Stimulated activated CD8-positive, alpha-beta memory T cell treated with anti-CD3 and anti-CD28 coated beads, Interleukin-15, amount 100 ng/mL, for 1 hour (primary cell): ENCODE measurements at places on chromosomes 1 and 21.

DNA sequence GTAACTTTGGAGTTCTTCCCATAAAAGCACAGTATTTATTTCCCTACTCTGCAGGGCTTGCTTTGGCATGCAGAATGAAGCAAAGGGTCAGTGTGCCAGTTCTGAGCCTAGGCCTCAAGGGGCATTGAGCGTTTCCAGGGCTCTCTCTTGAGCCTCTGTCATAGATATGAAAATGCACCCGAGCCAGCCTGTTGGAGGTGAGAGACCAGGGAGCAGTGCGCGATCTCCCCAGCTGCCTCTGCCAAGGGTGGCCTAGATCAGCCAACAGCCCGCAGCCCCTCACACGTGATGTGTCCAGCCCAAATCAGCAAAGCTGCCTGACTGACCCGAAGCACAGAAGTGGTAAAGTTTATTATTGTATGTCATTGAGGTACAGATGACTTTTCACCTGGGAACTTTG lies 63.7 kb downstream of the TENT5C start:
- no peak for DNase-seq

GRCh38 chr1:207396168-207396746 lies 57.9 kb upstream of the CR2 start:
- no peak for DNase-seq

DNA sequence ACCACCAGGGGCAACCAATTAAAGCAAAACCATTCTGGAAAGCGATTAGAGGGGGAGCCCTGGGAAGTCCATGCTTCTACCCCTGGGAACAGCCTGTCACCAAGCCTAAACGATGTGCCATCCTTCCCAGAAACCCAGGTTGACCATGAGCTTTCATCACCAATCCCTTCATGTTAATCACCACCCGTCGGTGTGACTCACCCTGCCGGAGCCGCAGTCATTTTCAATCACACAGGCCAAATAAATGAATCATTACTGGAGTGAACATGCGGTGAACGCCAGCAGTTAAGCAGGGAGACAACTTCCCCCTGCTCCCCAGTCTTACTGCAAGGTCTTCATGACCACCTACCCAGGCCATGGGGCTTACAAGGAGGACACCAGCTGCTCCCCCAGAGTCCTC lies 308.8 kb downstream of the AJAP1 start:
- no peak for DNase-seq

- DNase-seq = no peak
Observed at GRCh38 chr1:77282866-77283539, 1.2 kb downstream of the AK5 start.

DNA sequence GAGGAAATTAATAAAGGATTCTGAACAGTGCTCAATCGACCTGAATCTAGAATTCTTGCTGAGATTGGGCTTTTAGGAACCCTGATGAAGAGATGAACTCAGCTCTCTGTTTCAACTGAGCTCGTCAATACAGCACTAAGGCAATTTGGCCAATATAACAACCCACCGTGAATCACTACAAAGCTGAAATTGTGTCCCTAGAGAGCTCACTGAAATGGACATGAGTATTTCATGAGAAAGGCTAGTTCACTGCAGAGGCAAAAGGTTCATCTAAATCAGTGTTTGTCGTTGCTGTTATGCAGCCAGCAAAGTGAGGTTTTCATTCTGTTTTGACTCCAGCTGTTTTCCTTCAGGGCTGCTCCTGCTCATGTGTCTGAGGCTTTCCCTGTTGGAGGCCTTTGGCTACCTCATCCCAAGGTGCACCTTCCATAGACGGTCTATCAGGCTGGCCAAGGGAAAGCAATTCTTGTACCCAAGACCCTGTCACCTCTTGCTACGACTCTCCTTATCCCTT lies 83.5 kb downstream of the URB2 start:
- no peak for DNase-seq

DNA sequence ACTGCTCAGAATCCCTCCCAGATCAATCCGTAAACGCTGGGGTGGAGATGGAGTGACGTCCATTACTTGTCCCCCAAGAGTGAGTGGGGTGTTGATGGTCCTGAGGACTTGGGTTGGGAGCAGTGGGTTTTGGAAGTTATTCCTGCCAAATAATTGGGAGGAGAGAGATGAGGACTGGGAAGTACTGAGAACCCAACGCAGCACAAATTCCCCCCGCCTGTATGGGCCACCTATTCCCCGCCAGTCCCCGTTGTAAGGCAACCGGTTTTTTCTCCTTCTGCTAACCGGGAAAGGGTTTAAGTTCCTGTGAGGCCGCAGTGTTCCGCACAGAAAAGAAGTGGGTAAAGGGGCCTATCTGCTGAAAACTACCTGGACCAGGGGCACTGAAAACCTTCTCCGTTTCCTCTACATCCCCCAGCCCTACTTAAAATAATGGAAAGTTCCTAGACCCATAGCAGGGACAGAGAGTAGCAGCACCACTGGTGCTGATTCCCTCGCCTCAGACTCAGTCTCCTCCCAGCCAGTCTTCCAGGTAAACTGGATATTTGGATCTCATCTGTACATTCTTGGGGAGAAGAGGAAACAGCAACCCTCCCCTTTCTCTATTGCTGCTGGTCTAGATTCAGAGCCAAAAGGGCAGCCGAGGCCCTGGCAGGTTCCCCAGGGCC lies 738 bp downstream of the LURAP1 start:
- DNase-seq = no peak

- no peak for DNase-seq
Observed at GRCh38 chr1:112954017-112954650, 1.9 kb downstream of the SLC16A1 start.

DNA sequence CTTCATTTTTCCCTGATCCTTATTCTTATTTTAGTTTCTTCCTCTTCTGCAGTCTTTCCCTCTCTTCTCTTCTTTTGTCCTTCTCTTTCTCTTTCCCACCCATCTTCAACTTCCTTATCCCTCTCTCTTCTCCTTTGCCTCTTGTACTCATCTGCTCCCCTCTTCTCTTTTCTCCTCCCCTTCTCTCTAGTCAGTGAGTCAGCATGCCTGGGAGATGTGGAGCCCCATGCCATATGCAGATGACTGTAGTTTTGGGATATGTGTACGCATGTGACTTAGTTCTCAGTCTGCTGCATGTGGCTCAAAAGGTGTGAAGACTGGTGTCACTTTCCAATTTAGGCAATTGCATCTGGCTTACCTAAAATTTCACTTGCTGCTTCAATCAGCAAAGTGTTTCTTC lies 10.4 kb downstream of the DNAJC6 start:
- no peak for DNase-seq

GRCh38 chr1:189804352-189804751 lies 673.3 kb downstream of the BRINP3 start:
- no peak for DNase-seq

DNA sequence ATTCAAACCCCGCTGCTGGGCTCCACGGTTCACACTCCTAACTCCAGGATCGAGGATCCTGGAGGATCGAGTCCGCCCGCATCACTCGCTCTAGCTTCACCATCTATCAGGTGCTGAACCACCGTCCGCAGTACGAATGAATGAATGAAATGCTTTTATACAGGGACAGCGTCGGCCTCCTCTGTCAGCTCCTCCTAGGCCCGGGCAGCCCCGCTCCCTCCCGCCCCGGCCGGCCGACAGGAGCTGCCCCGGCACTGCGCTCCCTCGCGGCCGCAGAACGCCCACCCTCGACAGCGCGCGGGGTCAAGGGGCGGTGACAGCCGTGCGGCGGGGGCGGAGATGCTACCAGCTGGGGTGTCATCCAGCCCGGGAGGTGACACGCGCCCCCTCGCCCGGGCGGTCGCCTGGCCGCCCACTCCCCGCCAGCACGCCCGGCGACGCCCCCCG lies 520 bp downstream of the ZBTB17 start:
- DNase-seq = peak; percentile 44

DNA sequence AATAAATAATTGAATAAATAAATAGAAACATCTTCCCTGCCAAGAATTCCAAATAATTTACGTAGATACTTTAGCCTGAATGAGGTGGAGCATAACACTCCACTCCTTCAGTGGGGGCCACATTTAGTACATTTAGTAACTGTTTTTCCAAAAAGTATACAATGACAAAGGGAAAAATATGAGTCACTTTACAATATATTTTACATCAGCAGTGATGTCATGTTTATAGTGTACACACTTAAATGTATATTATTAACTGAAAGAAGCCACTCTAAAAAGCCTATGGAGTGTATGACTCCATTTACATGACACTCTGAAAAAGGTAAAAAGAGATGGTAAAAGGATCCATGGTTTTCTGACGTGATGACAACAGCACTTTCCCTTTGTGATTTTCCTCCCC lies 344.5 kb upstream of the GREM2 start:
- no peak for DNase-seq

DNA sequence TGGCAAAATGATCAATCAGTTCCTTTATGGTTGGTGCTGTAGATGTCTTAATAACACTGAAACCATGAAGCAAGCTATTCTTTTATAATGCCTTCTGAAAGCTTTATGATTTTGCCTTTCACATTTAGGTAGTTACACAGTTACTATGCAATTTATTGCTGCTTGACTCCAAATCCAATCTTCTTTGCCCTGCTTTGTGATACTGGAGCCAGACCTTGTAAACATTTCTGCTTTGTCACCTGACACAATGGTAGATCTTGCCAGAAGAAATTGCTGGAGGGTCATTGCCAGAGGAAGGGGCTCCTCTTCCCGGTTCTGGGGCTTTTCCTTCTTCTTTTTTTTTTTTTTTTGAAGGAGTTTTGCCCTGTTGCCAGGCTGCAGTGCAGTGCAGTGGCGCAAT lies 40.5 kb upstream of the KLF17 start:
- no peak for DNase-seq

DNA sequence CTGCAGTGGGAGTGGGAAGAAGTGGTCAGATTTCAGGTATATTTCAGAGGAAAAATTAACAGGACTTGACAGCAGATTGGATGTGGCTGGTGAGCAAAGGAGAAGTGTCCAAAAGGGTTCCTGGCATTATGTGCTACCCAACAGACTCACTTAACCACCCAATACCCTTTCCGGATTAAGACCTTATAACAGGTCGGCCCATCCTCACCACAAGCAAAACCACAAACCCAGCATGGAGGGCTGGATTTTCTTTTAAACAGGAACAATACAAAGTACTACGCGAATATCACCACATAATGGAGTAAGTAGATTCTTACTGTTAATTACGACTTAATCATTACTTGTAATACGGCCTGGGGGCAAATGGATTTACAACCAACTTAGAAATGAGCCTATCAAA lies 59.2 kb downstream of the WDR64 start:
- DNase-seq = no peak

- DNase-seq = no peak
Observed at GRCh38 chr21:41754479-41754891, 12.4 kb downstream of the RIPK4 start.

DNA sequence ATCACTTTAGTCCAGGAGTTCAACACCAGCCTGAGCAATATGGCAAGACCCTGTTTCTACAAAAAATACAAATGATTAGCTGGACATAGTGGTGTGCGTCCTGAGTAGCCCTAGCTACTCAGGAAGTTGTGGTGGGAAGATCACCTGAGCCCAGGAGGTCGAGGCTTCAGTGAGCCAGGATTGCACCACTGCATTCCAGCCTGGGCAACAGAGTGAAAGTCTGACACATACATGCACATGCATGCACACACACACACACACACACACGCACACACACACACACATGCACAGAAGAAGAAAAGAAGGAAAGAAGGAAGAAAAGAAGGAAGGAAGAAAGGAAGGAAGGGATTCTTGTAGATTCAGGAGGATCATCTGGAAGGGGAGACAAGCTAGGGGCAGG lies 104.4 kb upstream of the USP25 start:
- no peak for DNase-seq

GRCh38 chr1:89780721-89781120 lies 40.1 kb upstream of the LRRC8D start:
- no peak for DNase-seq

- no peak for DNase-seq
Observed at GRCh38 chr1:113073479-113073950, 517 bp downstream of the LRIG2 start.

- DNase-seq = no peak
Observed at GRCh38 chr1:70675737-70676156, 264.7 kb downstream of the CTH start.

- DNase-seq = no peak
Observed at GRCh38 chr21:37811711-37812110, 104.5 kb downstream of the KCNJ6 start.

DNA sequence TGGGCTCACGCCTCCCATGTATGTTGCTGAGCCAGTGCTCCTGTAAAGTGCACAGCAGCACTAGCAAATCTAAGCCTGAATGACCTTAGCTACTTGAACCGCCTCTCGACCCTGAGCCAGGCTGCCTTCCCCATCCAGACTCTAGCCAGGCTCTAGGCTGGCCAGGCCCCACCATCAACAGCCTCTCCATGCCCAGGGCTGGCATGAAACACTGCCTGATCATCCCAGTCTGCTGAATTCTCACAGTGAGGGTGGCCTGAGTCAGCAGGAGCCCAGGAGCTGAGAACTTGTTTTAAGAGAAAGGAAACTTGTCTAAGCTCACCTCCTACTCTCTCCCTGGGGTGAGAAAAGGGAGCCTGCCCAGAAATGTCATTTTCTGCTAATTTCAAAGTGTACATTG lies 733.3 kb downstream of the PTPRU start:
- no peak for DNase-seq

DNA sequence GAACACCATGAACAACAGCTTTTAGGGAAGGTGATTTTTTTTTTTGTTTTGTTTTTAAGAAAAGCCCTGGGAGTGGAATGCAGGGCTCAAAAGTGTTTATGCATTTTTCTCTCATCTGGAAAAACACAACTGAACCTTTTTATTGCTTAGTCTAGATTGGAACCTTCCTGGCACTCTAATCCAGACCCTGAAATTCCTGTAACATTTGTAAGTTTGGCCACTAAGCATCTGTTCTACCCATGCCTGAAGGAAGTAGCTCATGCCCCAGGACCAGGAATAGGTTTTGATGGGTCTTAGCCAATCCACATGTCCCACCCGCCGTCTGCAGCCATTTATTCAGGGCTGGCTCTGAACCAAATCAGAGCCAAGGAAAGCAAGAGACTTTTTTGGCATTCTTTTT lies 39.7 kb upstream of the SLC2A1 start:
- no peak for DNase-seq

DNA sequence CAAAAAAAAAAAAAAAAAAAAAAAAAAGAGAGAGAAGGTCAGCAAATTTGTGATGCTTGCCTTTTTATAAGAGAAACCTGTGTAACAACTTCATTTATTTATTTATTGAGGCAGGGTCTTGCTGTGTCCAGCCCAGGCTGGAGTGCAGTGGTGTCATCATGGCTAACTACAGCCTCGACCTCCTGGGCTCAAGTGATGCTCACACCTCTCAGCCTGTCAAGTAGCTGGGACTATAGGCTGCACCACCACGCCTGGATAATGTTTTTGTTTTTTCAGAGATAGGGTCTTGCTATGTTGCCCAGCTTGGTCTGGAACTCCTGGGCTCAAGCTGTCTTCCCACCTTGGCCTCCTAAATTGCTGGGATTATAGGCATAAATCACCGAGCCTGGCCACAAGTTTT lies 42.4 kb downstream of the DHCR24 start:
- DNase-seq = no peak

- no peak for DNase-seq
Observed at GRCh38 chr1:192529031-192529755, 46.4 kb upstream of the RGS1 start.
